G401 (cell line): ENCODE measurements at places on chromosomes 2 and 18.
A peak's percentile ranks its signal among the peaks of the same experiment; 100 is the strongest.

GRCh38 chr2:186554429-186554828 is 35.4 kb upstream of the ITGAV start:
- DNase-seq, result no peak

- no peak for DNase-seq
Observed at GRCh38 chr18:60693426-60693825, 320.9 kb upstream of the MC4R start.

- no peak for DNase-seq
Observed at GRCh38 chr2:25362434-25363145, 20.9 kb upstream of the DNMT3A start.

GRCh38 chr2:56292951-56293350 is 109.2 kb downstream of the CCDC85A start:
- DNase-seq, result no peak

DNA sequence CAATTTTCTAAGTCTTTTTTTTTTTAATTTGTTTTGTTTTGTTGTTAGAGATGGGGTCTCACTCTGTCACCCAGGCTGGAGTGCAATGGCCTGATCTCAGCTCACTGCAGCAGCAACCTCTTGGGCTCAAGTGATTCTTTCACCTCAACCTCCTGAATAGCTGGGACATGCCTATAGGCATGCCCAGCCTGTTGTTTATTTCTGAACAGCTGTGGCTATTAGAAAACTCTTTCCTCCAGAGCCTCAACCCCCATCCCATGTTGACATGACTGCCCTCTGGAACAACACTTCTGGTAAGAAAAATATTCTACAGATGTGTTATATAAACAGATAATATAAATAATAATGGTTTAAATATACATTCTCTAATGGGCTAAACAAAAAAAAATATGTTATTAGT is 44.4 kb upstream of the TWSG1 start:
- DNase-seq, result no peak

GRCh38 chr2:120388222-120389035 is 42.5 kb downstream of the INHBB start:
- DNase-seq, result no peak

DNA sequence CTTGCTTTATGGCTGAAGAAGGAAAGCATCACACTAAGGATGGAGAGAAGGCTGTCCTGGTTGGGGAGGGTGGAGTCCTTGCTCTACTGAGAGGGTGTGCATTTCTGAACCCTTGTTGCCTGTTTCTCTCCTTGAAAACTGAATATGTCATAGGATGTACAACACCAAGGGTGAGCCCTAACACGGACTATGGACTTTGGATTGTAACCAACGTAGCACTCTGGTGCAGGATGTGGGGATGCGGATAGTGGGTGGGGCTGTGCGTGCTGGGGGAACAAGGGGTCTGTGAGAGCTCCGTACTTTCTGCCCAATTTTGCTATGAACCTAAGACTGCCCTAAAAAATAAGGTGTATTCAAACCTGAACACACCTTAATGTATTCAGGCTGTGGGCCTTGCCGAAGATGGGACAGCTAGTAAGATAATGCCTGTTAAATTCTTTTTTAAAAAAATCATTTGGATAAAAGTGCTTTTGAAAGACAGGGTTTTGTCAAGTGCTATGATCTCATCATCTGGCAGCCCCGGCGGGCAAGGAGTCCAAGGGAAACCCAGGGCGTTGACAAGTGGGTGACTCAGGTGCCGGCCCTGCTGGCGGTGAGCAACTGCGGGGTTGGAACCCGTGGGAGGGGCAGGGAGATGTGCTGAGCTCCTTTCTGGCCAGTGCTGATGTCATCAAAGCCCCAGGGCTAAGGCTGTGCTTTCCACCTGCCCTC is 54.0 kb downstream of the GATA6 start:
- no peak for DNase-seq

- no peak for DNase-seq
Observed at GRCh38 chr2:212028798-212029394, 509.7 kb downstream of the ERBB4 start.

DNA sequence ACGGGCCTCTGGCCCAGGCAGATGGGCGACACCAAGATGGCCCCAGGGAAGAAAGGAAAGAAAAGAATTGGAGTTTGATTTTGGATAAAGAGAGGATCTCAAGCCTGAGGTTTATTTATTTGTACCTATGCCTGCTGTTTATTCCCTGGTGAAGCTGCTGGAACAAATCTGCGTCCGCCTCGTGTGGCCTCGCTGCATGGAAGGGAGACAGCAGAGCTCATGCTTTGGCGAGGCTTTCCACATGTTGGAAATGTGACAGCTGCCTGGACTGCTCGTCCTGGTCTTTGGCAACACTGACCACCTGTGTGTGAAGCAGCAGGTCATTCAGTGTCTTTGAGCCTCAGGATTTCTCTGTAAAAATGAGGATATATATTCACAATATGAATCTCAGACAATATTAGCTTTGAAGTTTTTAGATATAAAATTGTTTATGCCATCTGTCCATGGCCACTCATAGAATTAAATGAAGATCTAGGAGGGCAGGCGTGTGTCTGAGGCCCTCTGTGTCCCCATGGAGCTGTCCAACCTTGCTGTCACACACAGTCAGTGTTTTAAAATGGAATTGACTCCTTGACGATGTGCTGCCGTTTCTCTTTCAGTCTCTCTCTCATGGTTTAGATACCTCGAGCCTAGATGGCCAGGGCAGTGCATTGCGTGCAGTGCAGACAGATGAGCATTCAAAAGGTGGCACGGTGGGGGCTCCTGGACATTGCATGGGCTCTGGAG is 94.3 kb downstream of the SOCS6 start:
- no peak for DNase-seq

GRCh38 chr2:148596018-148596417 is 48.5 kb upstream of the EPC2 start:
- no peak for DNase-seq

- no peak for DNase-seq
Observed at GRCh38 chr2:150620855-150621254, 133.4 kb upstream of the RND3 start.

- DNase-seq, result no peak
Observed at GRCh38 chr18:5770176-5770575, 125.1 kb downstream of the TMEM200C start.

GRCh38 chr18:47274961-47275360 is 23.5 kb upstream of the SKOR2 start:
- no peak for DNase-seq

- peak; percentile 83 for DNase-seq
Observed at GRCh38 chr18:3603421-3604234, 153.7 kb downstream of the TGIF1 start.

DNA sequence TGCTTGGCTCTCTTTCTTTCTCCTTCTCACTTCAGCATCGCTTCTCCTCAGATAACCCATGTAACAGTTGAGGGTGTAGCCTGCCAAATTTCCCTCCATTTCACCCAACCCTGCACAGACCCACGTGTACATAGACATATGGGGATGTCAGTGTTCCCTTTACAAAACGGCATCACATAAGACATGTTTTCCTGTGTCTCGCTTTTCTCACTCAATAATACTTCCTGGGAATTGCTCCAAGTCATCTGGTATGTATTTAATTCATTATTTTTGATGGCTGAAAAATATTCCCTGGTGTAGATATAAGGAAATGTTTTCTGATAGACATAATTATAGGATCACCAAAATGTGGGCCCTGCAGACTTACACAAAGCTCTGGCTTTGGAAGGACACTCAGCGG is 176.8 kb downstream of the LOXHD1 start:
- peak; percentile 67 for DNase-seq

DNA sequence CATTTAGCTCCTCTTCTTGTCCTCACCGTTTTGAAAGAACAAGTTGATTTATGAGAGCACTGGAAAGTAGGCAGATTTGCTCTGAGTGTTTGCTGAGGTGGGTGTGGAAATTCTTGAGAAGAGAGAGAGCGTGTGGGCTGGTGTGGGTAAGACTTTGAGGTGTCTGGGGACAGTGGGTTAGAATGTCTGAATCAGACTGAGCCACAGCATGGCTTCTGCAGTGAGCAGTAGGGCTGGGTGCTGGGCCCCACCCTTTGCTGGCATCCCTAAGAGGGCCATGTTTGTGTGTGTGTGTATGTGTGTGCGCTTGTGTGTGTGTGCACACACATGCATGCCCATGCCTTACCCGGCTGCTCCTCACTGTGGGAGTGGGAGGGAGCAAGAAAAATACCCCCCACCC is 63.7 kb downstream of the COPS8 start:
- DNase-seq, result no peak

DNA sequence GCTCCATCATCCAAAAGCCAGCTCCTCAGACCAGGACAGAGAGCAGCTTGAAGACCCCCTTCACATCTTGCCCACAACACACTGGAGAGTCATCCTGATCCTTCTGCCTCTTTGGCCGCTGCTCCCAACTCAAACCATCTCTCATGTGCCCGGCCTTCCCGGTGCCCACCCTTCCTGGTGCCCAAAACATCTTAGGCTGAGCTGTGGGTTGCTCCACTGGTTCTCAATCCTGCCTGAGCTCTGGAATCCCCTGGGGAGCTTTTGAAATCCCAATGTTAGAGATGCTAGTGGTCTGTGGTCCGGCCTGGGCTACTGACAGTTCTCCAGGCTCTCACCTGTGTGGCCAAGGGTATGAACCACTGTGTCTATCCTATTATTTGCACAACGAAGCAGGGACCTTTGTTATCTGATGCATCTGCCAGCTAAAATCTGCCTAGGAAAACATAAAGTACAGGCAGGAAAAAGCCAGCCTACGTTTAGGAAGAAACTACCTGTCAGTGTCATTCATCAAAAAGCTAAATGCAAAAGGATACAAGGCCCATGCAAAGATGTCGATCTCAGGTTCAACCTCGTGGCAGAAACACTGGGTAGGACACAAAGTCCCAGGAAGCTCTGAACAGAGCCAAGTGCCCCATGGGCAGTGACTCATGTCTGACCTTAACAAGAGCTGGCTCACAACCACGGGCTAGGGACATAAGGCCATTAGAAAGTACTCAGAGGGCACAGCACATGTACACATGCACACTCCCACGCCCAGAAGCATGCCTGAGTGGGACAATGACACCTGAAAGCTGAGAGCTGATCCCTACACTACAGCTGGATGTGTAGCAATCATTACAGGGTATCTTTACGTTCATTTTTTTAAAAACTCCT is 30.8 kb downstream of the TBC1D8 start:
- peak; percentile 52 for DNase-seq

- DNase-seq, result peak; percentile 31
Observed at GRCh38 chr2:24456599-24457556, 34.2 kb upstream of the NCOA1 start.

- no peak for DNase-seq
Observed at GRCh38 chr2:110993557-110994231, 127.0 kb upstream of the BCL2L11 start.

DNA sequence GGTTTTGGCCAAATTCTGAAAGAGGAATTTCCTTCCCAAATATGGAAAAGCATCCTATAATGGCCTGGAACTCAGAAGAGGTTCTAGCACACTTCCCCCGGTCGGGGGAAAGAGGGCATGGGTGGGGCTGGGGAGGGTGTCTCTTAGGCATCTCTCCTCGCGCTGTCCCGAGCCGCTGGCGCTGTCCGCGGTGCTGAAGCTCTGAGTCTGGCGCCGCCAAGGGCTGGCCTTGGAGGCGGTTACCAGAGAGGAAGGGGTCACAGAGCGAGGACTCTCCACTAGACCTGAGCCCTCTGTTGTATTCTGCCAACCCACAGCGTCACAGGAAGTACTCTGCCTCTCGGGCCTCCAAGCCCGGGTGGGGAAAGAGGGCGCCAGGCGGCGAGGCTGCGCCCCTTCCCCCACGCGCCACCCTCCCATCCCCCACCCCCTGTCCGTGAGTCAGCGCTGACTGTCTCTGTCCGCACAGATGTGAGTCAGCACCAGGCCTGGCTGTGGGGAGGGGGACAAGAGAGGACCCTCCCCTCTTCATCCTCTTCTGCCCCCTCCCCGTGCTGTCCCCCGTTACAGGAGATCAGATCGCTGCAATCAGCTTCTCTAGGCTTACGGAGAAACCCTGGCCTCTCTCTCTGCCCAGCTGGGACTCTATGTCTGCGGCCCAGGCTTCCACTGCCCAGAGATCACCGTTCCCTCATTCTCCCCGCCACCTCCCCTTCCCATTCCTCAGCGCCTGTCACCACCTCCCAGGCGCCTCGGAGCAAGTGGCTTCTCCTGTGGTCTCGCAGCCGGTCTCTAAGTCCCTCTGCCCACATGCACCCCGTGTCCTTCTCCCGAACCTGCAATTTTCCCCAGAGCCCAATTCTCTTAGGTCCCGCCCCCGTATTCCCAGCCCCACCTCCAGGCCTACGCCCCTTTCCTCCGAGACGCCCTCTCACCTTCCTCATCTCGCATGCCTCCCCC is 779 bp downstream of the PTPRN start:
- DNase-seq, result peak; percentile 77

DNA sequence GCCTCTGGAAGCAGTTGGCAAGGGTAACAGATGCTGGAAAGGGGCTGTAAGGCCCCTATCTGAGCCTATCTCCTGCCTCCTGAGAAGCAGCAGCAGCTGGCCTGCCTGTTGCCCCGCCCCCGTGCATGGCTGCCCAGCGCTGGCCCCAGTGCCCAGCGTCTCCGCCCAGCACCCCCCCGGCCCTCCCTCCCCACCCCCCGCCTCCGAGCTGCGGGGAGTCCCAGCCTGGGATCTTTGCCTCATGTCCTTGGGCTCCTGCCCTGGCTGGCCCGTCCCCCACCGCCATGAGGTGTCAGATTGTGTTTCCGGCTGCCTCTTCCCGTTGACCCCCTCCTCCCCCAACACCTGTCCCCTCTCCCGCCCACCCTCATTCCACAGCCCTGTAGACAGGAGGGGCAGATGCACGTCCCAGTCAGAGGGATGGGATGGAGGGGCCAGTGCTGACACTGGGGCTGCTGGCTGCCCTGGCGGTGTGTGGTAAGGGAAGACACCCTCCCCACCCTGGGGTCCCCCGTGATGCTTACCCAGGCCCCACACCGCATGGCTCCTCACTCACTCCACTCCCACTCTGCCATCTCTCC is at the start of gene CHRND:
TSS of gene CHRND (plus strand) at position 370 of the 581 bp plus-strand sequence. CDS start at position 426, 56 bp downstream.
- no peak for DNase-seq

DNA sequence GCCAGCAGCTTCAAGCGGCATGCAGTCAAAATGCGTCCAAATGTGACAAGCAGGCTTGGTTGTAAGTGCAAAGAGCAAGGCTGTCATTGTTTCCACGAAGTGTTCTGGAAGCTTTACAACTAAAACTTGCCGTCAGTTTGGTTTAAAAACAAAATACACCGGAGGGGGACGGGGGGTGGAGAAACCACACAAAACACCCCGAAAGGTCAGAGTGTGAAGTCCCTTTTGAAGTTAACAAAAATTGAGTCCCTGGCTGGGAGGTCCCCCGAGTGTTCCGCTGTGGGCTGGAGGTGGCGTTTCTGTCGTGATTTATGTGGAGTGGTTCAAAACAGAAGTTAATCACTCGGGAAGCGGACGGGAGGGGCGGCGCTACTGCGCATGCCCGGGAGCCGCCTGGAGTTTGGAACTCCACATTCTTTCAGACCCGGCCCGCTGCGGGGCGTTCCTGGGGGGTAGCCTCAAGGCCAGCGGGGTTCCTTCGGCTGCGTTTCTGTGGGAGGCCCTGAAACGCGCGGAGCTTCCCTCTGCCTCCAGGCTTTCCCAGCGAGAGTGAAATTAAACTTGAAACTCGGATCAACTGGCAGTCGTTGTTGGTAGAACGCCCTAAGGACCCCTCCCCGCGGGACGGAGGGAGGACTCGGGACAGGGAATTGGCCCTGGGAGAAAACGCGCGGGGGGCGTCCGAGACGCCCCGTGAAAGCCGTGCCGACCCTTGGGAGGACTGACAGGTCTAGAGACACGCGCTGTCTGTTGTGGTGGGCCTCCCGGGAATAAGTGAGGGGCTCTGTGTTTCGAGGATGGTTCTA is 1.4 kb downstream of the TGIF1 start:
- DNase-seq, result peak; percentile 70
